Colonic mucosa (tissue), 4 donors: ENCODE measurements at places on chromosomes 3 and 15. TPM values are rescaled to one million over a fixed set of nuclear protein-coding genes. Genes with fewer than 3 reads are reported as not detected.

GRCh38 chr3:75768303-75769017 is 16.9 kb downstream of the ZNF717 start:
- no peak overlapping the region for H3K4me3 ChIP-seq
- no peak overlapping the region for H3K27ac ChIP-seq
- no peaks in the 10 kb centered on the region for H3K36me3 ChIP-seq
- DNase-seq = no peak
- no peaks in the 10 kb centered on the region for H3K27me3 ChIP-seq
- no peaks in the 10 kb centered on the region for H3K4me1 ChIP-seq

GRCh38 chr3:15635121-15635661 is 33.6 kb downstream of the BTD start:
- H3K27me3 ChIP-seq = no peaks in the 10 kb centered on the region
- peak overlapping the region; percentile 10 for H3K27ac ChIP-seq
- H3K4me3 ChIP-seq = no peak overlapping the region
- no peaks in the 10 kb centered on the region for H3K4me1 ChIP-seq
- no peak for DNase-seq

DNA sequence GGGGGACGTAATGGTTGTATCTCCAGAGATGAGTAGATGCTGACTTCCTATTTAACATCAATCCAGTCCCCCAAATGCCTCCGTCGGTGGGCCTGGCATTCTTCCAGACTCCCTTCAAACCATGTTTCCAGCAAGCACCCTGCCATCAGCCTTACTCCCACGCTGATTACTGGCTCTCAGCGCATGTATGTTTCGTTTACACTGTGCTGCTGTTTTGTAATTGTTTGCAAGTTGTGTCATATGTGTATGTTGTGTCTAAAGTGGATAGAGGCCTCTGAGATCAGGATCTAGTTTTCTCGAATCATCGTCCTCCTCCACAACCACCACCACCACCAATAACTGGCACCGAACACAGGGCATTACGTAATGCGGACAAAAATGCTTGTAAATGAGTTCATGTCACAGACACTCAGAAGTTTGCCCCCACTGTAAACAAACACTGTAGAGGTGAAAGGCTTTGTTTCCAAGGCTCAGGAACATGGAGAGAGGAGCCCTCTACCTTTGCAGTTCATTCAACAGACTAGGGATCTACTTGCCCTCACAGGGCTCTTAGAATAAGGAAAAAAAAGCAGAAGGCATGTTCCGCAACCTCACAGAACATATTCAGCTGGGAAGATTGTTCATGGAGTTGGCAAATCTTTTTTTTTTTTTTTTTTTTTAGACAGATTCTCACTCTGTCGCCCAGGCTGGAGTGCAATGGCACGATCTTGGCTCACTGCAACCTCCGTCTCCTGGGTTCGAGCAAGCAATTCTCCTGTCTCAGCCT is 46.1 kb upstream of the SEMA4B start:
- no peaks in the 10 kb centered on the region for H3K27me3 ChIP-seq
- H3K4me3 ChIP-seq = no peak overlapping the region
- peak; percentile 64 for DNase-seq
- H3K4me1 ChIP-seq = peaks cover 5% of the 10 kb centered on the region

DNA sequence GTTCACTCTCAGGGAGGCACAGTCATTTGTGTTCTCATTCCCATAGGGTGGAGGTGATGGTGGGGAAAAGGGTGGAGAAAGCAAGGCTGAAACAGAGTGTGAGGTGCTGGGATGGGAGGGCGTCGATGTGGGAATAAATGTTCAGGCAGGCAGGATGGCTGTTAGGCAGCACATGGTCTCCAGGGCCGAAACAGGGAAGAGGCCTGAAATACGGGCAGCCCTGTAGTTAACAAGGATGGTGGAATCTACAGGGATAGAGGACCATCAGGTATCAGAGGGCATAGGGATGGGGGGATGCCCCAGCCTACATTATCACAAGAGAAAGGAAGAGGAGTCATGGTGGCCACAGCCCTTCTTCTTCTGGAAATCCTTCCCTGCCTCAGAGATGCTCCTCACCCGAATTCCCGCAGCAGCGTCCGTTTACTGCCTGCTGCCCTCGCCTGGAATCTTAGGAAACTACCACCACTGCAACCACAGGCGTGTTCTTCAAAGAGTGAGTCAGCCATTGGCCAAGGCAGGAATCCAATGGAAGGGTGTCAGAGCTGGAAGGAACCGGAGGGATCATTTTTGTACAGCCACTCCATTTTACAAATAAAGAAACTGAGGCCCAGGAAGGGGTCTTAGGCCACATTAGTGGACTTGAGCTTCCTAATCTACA is 49.7 kb upstream of the POMGNT2 start:
- no peaks in the 10 kb centered on the region for H3K27me3 ChIP-seq
- no peak overlapping the region for H3K4me3 ChIP-seq
- peak; percentile 60 for DNase-seq
- no peaks in the 10 kb centered on the region for H3K4me1 ChIP-seq

GRCh38 chr15:66387163-66388042 is 691 bp downstream of the MAP2K1 start:
- H3K27me3 ChIP-seq = no peaks in the 10 kb centered on the region
- H3K27ac ChIP-seq = peak overlapping the region; percentile 92
- no peaks in the 10 kb centered on the region for H3K36me3 ChIP-seq
- peak overlapping the region; percentile 76 for H3K4me3 ChIP-seq
- peaks cover 4% of the 10 kb centered on the region for H3K4me1 ChIP-seq
- peak; percentile 61 for DNase-seq

GRCh38 chr3:26105261-26105660 is 315.4 kb downstream of the OXSM start:
- no peak for DNase-seq
- no peak overlapping the region for H3K4me3 ChIP-seq
- H3K27ac ChIP-seq = no peak overlapping the region
- no peaks in the 10 kb centered on the region for H3K36me3 ChIP-seq

DNA sequence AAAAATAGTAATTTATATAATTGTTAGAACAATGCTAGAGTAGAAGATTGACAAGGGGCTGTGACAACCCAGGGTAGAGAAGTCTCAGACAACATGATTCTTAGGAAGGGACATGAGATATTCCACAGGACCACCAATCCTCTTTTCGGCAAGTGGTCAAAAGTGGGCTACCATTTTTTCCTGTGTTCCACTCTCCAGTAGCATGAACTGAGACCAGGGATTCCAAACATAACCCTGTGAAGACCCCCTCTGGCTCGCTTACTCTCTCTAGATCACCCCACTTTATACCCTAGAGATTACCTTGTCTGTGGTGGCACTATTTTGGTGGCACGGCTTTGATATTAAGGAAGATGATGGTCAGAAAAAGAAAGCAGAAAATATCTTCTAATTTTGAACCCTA is 960 bp downstream of the GCSAM start:
- H3K4me1 ChIP-seq = no peaks in the 10 kb centered on the region
- no peak overlapping the region for H3K4me3 ChIP-seq
- H3K27me3 ChIP-seq = no peaks in the 10 kb centered on the region
- no peak for DNase-seq

DNA sequence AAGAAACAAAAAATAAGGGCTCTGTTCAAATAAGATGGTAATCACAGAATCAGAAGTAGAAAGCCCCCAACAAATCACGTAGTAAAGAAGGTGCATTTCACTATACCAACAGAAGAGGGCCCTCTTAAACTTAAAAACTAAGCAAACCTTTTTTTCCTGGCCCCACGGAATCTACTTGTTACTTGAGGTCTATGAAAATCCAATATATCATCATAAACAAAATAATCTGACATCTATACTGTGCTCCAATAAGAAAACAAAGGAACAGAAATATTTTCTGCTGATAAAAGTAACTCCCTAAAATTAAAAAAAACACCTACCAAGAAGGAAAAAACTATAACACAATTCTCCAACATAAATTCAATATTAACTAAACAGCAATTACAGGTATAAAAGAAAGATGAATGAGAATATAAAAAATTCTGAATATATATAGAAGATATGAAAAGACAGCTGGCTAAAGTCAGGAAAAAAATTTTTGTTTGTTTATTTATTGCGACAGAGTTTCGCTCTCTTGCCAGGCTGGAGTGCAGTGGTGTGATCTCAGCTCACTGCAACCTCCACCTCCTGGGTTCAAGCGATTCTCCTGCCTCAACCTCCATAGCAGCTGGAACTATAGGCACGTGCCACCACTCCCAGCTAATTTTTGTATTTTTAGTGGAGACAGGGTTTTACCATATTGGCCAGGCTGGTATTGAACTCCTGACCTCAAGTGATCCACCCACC is 81.8 kb downstream of the CLASP2 start:
- no peak for DNase-seq
- no peak overlapping the region for H3K4me3 ChIP-seq
- no peaks in the 10 kb centered on the region for H3K4me1 ChIP-seq
- no peaks in the 10 kb centered on the region for H3K27me3 ChIP-seq
- no peaks in the 10 kb centered on the region for H3K36me3 ChIP-seq

DNA sequence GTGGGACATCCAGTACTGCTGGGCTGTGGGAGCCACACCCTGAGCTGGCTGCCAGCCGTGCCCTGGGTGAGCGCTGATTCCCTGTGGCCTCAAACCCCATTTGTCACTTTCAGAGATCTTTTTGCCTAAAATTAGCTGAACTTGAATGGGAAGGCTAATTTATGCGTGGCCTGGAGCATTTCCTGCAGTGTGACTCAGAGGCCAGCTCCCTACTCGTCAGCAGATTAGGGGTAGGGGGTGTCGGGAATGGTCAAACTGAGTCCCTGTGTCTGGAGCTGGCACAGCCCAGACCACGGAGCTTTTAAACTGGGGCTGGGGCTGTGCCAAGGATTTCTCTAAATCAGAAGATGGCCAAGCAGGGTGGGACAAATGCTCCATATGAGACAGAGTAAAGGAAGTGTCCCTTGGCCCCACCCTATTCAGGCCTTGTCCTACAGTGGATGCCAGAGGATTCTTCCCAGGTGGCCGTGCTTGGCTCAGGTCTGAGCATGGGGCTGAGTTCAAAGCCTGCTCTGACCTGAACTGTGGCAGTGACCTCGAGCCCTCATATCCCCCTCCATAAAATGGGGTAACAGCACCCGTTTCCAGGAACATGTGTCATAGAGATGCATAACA is 59.7 kb downstream of the ATP2B2 start:
- H3K36me3 ChIP-seq = no peaks in the 10 kb centered on the region
- no peaks in the 10 kb centered on the region for H3K27me3 ChIP-seq

DNA sequence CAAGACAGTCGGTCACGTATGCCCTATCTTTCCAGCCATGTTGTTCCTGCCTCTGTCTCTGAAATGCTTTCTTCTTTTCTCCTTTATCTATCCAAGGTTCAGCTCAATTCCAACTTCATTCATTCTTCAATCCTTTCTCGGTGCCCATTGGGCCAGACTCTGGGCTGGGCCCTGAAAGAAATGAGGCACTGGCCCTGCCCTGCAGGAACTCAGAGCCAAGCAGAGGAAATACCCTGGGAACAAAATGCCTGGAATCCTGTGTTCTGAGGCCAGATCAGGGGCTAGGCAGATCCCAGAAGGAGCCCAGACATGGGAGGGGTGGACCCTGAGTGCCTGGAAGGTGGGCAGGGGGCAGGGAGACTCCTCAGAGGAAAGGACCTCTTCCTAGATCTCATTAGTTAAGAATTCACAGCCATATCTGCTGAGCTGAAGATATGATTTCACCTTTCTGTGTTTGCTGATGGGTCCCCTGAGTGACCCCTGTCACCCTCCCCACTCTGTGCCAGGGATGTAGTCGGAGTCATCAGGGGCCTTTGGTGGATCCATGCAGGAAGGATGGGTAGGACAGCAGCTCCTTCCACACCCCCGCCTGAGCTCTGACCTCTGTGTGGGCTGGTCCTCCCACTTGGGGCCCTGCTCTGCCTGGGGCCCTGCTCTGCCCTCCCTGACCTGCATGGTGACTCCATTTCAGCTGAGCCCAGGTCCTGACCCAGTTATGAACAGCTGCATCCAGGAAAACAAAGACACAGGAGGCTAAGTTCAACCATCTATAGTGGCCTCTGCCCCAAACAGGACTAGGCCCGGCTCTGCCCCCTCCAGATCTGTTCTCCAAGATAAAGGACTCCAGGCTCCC is 5.3 kb upstream of the DAPK2 start:
- H3K36me3 ChIP-seq = no peaks in the 10 kb centered on the region
- no peak for DNase-seq
- peaks cover 2% of the 10 kb centered on the region for H3K4me1 ChIP-seq
- no peak overlapping the region for H3K27ac ChIP-seq
- H3K4me3 ChIP-seq = no peak overlapping the region

LMAN1L gene
- total RNA-seq = not detected

CCDC14 gene
- 70.1 TPM for total RNA-seq

KLHL40 gene
- total RNA-seq = not detected

NEIL1 gene
- 39.6 TPM for total RNA-seq

MED12L gene
- 0.32 TPM for total RNA-seq

ATP2B2 gene
- 0.11 TPM for total RNA-seq

DPPA2 gene
- not detected for total RNA-seq

GPR62 gene
- total RNA-seq = not detected
